ENCODE measurements at places on chromosomes 7 and 10.
A peak's percentile ranks its signal among the peaks of the same experiment; 100 is the strongest.

DNA sequence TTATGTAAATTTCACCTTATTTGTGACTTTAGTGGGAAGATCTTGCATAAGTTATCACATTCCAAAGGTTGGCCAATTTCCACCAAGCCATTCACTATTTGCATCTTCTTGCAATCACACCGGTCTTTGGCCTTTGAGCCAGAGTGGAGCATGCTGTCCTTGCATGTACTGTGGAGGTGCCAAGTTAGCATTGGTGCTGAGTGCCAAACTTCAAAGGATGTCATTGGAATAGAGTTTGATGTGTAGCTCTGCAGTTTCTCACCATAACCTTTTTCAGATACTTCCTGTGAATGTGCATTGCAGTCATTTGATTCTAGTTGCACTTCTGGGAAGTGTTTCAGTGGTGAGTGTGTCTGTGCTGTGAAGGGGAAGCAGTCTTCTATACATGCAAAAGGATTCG lies 620.6 kb downstream of the SUGCT start:
- H3K27me3 ChIP-seq = peaks cover 6% of the 10 kb centered on the region
- H3K4me1 ChIP-seq = peaks cover 7% of the 10 kb centered on the region
- no peak for DNase-seq
- no peaks in the 10 kb centered on the region for H3K36me3 ChIP-seq
- H3K27ac ChIP-seq = no peak overlapping the region
- no peak overlapping the region for H3K4me3 ChIP-seq

DNA sequence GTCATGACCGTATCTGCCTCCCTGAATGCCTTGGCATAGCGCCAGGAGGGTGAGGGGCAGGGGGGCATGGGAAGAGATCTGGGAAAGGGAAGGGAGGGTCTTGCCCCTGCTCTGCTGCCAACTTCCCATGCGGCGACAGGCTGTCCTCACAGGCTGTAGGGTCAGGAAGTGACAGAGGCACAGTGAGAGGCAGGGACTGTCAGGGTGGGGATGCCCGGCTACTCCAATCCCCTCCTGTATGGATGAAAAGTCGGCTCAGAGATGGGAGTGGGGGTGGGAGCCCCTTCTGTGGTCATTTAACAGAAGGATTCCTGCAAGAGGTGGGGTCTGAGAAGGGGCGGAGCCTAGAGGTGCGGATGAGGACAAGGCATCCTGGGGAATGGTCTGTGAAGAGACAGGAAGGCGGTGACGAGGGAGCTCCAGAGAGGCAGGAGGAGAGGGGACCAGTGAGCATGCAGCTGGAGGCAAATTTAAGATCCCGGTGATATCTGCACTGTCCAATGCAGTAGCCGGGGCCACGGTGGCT lies 20.8 kb upstream of the UNC5B start:
- H3K27me3 ChIP-seq = peaks cover 3% of the 10 kb centered on the region
- H3K36me3 ChIP-seq = no peaks in the 10 kb centered on the region
- DNase-seq = no peak
- no peaks in the 10 kb centered on the region for H3K4me1 ChIP-seq

DNA sequence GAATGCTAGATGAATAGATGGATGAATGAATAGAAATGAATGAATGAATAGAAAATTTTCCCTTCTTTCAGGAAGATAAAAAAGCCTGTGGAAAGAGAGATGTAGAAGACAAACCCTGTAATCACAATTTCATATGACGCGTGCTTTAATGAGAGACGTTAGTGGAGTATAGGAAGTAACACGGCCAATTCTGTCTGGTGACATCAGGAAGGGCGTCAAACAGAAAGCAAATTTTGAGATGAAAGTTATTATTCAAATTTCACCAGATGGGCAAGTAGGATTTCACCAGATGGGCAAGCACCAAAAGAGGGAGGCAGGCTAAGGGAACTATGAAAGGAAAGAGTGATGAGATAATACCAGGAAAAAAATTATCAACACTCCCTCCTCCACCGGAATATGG lies 128.9 kb upstream of the PRSS1 start:
- peak overlapping the region; percentile 20 for H3K4me3 ChIP-seq
- no peaks in the 10 kb centered on the region for H3K36me3 ChIP-seq
- DNase-seq = no peak
- peaks cover 6% of the 10 kb centered on the region for H3K4me1 ChIP-seq

DNA sequence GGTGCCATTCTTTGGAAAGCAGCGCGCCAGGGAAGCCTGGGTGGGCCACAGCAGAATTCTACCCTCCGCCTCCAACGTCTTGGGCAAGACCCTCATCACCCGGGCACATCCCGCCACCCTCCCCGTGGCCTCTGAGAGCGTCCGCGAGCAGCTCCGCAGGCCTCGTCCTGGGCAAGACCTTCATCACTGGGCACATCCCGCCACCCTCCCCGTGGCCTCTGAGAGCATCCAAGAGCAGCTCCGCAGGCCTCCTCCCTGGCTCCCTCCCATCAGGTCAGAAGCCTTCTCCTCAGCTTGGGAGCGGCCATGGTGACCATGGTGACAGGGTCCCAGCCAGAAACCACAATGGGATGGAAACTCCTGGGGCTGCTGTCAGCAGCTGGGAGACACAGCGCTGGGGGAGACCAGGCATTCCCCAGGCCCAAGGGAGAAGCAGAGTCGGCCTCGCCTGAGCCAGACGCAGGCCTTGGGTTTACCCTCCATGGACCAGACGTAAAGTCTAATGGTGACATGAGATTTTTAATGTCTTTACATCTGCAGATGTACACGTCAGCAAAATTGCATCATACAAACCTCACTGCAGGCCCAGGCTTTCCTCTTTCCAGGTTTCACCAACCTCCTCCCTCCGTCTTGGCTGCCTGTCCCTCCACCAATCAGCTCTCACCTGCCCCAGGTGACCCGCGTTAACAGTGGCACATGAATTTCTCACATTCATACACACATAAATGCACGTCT lies 55.1 kb upstream of the PPP2R2D start:
- H3K4me1 ChIP-seq = no peaks in the 10 kb centered on the region
- H3K4me3 ChIP-seq = no peak overlapping the region
- H3K36me3 ChIP-seq = no peaks in the 10 kb centered on the region

DNA sequence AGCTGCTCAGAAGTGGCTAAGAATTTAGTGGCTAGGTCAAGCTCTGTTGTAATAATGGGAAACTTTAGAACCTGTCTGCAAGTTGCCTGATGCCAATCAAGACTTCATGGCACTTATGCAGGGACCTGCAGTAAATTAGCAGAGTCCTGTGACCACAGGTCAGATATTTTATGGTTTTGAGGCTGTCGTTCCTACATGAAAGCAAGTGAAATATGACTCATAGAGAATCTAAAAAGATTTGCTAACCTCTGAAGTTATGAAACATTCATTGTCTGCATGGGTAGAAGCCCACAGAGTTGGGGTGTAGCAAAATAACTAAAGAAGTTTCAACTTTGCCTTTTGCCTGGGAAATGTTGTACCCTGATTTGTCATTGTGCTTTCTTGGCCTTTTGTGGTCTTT lies 32.3 kb downstream of the SLC39A12 start:
- DNase-seq = no peak
- H3K27ac ChIP-seq = no peak overlapping the region
- H3K4me3 ChIP-seq = no peak overlapping the region
- no peaks in the 10 kb centered on the region for H3K36me3 ChIP-seq

GRCh38 chr10:9149134-9149533 lies 1094.6 kb downstream of the GATA3 start:
- H3K27ac ChIP-seq = no peak overlapping the region
- H3K4me3 ChIP-seq = no peak overlapping the region
- no peaks in the 10 kb centered on the region for H3K27me3 ChIP-seq

GRCh38 chr7:123184271-123184670 lies 15.5 kb downstream of the SLC13A1 start:
- H3K4me1 ChIP-seq = no peaks in the 10 kb centered on the region
- no peak for DNase-seq
- H3K27ac ChIP-seq = no peak overlapping the region
- no peak overlapping the region for H3K4me3 ChIP-seq
- no peaks in the 10 kb centered on the region for H3K27me3 ChIP-seq

DNA sequence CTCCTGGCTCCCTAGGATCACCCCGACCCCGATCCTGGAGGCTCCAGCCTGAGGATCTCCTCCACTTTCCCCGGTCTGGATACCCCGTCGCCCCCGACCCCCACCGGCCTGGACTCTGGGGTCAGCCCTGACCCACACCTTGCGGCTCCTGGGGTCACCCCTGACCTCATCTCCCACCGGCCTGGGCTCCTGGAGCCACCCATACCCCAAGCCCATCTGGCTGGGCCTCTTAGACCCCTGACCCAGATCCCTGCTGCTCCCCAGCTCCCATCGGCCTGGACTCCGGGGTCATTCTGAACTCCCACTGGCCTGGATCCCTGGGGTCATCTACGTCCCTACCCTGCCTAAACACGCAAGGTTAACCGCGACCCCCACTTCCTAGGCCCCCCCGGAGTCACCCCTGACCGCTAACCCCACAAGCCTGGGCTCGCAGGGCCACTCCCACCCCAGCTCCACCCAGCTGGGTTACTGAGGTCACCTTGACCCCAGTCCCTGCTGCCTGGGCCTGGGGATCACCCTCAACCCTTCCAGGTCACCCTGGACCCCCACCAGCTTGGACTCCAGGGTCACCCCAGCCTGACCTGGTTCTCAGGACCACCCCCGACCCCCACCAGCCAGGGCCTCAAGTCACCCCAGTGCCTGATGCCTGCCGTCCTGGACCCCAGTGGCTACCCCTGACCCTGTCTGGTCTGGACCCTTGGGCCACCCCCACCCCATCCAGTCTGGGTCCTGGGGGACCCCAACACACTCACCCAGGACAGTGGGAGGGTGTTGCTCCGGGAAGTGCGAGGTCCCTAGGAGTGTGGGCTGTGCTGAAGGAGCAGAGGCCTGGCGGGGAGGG lies 1.2 kb downstream of the FOXK1 start:
- peak; percentile 13 for DNase-seq
- no peaks in the 10 kb centered on the region for H3K27me3 ChIP-seq
- H3K4me1 ChIP-seq = peaks cover 20% of the 10 kb centered on the region
- H3K27ac ChIP-seq = peak overlapping the region; percentile 97
- peak overlapping the region; percentile 93 for H3K4me3 ChIP-seq
- peaks cover 14% of the 10 kb centered on the region for H3K36me3 ChIP-seq

GRCh38 chr10:51073453-51074237 lies 642 bp upstream of the PRKG1 start:
- DNase-seq = no peak
- peaks cover 3% of the 10 kb centered on the region for H3K4me1 ChIP-seq
- peaks cover 47% of the 10 kb centered on the region for H3K27me3 ChIP-seq

- H3K4me1 ChIP-seq = peaks cover 35% of the 10 kb centered on the region
- no peak for DNase-seq
Measured at GRCh38 chr7:50309721-50310120, 5.2 kb downstream of the IKZF1 start.

DNA sequence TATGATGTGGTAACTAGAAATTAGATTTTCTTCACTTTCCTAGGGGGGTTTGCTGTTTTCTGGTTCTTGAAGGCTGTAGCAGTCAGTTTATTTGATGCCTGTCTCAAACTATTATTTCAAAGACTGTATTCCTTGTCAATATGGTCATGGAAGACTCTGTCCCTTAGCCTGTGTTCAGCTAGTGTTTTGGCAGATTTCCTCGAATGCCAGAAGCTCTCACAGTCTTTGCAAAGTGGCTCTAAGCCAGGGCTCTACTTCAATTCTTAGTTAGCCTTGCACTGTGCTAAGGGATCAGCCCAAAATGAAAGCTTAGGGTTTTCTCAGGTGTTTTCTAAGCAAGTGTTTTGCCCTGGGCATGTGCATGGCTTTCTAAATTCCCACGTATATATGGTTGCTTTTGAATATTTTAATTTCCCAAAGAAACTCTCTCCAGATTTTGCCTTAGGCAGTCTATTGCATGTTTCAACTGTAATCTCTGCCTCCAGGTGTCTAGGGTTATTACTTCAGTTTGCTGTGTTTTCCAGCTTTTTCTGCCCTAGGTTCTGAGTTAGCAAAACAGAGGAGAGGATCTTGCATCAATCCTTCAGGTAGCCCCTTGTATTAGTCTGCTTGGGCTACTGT lies 7.2 kb upstream of the C1GALT1 start:
- no peak overlapping the region for H3K4me3 ChIP-seq
- peaks cover 48% of the 10 kb centered on the region for H3K36me3 ChIP-seq
- H3K27me3 ChIP-seq = no peaks in the 10 kb centered on the region
- H3K4me1 ChIP-seq = peaks cover 15% of the 10 kb centered on the region
- DNase-seq = no peak

GRCh38 chr10:70381471-70382421 lies 679 bp downstream of the LRRC20 start:
- H3K4me3 ChIP-seq = peak overlapping the region; percentile 89
- peak overlapping the region; percentile 39 for H3K27ac ChIP-seq
- no peaks in the 10 kb centered on the region for H3K27me3 ChIP-seq
- peaks cover 16% of the 10 kb centered on the region for H3K4me1 ChIP-seq
- no peak for DNase-seq

DNA sequence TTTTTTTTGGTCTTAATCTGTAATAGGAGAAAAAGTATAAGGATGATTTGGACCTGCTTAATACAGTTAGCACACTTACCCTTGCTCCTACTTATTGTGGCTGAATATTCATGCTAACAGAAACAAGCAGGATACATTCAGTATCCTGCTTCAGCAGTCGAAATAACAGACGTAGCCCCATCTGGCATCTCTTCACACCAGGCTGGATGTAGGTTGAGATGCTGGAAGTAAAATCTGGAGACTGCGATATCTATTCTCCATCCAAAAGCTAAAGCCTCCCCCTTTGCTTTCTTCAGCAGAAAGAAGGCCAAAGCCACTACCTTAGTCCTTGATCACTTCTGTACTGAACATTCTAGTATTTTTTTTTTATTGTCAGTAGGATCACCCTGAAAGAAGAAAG lies 537.4 kb downstream of the AUTS2 start:
- no peaks in the 10 kb centered on the region for H3K4me1 ChIP-seq
- no peaks in the 10 kb centered on the region for H3K36me3 ChIP-seq
- no peak overlapping the region for H3K27ac ChIP-seq
- H3K27me3 ChIP-seq = no peaks in the 10 kb centered on the region
- H3K4me3 ChIP-seq = no peak overlapping the region
- no peak for DNase-seq

- no peak for DNase-seq
- peaks cover 5% of the 10 kb centered on the region for H3K36me3 ChIP-seq
- no peaks in the 10 kb centered on the region for H3K27me3 ChIP-seq
- peaks cover 5% of the 10 kb centered on the region for H3K4me1 ChIP-seq
Measured at GRCh38 chr7:30548845-30549244, 44.2 kb upstream of the GGCT start.

DNA sequence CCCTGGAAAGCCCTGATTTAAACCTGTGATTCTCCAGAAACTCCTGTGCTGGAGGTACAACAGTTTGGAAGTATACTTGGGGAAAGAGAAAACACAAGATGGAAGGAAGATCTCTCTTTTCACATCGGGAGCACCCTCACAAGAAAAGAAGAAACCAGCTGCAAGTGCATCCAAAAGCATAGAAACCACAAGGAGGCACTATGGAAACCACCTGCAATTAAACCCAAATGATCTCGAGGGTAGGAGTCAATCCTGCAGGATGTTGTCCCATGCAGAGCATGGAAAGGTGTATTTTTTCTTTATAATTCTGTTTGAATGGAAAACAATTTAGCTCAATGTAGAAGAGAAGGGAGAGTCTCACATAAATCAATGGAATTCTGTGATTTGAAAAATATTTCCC lies 210.5 kb downstream of the TWIST1 start:
- H3K4me1 ChIP-seq = no peaks in the 10 kb centered on the region
- H3K27ac ChIP-seq = no peak overlapping the region
- no peaks in the 10 kb centered on the region for H3K36me3 ChIP-seq
- no peak overlapping the region for H3K4me3 ChIP-seq
- no peak for DNase-seq
- H3K27me3 ChIP-seq = no peaks in the 10 kb centered on the region
